ENCODE measurements at places on chromosomes 16 and 17.

DNA sequence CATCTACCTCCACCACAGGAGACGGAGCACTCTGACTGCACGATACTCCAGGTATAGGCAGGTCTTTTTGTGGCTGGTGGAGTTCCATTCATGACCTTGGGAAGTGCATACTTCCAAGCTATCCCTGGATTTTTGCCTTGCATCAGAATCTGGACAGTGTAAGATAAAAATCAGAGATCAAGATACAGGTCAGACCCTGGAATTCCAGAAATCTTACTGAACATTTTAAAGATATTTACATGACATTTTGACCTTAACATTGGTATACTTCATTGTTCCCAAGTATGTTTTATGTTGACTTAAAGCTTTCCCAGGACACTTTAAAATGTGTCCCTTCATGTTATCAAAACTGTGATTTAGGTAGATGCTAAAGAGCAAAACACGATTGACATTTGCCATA, 101.0 kb downstream of the SYCE1L start:
- H3K4me3 ChIP-seq, result no peak overlapping the region
- peaks cover 18% of the 10 kb centered on the region for H3K27me3 ChIP-seq
- no peak overlapping the region for H3K27ac ChIP-seq
- H3K4me1 ChIP-seq, result no peaks in the 10 kb centered on the region
- DNase-seq, result no peak

DNA sequence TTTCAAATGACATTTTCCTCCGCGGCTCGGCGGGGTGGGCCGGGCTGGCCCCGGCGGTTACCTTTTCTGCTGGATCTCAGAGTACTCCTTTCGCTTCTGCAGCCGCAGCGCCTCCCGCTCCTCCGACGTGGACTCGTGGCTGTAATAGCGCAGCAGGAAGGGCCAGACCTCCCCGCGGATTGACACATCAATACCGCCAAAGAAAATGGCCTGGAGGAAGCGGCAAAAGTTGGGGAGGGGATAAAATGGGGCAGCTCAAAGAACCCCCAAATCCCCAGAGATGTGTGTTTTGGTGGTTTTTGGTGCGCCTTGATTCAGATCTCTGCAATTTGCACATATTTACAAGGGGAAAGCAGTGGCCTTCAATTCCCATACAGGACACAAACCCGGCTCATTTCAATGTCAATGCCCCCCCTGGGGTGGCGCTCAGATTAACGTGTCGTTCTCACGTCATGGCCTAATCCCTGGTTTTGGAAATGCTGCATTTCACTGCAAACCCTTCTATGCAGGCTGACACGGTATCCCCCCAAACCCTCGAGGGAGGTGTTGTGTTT, 85.9 kb downstream of the TBC1D16 start:
- no peak overlapping the region for H3K27ac ChIP-seq
- no peaks in the 10 kb centered on the region for H3K4me1 ChIP-seq
- peak; percentile 5 for DNase-seq
- H3K27me3 ChIP-seq, result no peaks in the 10 kb centered on the region
- H3K4me3 ChIP-seq, result no peak overlapping the region

- H3K4me1 ChIP-seq, result peaks cover 48% of the 10 kb centered on the region
- H3K27me3 ChIP-seq, result no peaks in the 10 kb centered on the region
- no peaks in the 10 kb centered on the region for H3K36me3 ChIP-seq
- H3K27ac ChIP-seq, result peak overlapping the region; percentile 84
- H3K4me3 ChIP-seq, result peak overlapping the region; percentile 77
- peak; percentile 99 for DNase-seq
Observed at GRCh38 chr17:21275579-21276263, 8.8 kb upstream of the MAP2K3 start.

DNA sequence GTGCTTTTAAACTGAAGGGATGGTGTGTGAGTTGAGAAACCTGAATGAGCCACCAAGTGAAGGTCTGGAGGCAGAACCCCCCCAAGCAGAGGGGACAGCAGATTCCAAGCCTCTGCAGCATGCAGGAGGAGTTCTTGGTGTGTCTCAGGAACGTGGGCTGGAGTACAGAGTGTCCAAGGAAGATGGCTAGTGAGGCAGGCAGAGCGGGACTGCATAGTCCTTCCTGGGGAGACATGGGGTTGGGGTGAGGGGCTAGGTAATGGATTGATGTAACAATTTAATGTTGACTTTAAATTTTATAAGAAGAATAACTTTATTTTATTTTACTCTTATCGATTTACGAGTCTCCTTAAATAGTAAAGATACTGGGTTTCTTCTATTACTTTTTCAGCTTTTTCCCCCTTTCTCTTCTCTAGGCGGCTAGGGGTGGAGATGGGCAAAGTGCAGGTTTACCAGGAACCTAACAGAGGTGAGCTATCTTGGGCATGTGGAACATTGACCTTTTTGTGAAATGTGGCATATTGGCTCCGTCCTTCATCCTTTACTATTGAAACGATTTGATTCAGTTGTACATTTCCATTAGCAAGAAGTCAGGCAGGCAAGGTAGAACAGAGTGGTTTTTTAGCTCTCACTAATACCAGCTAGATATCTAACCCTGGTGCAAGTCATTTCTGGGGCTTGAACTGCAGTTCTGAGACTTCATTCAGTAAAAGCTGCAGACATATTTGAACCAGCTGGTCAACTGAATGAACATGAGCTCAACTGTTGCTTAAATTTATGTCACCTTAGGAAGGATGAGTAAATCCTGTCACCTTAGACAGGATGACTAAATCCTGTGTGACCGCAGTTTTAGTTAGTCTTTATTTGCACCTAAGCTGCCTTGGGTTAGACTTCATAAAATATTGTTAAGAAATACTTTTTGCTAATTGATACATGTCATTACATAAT, 9.2 kb downstream of the PRPSAP2 start:
- peak overlapping the region; percentile 45 for H3K27ac ChIP-seq
- H3K27me3 ChIP-seq, result no peaks in the 10 kb centered on the region
- H3K36me3 ChIP-seq, result peaks cover 59% of the 10 kb centered on the region
- peaks cover 22% of the 10 kb centered on the region for H3K4me1 ChIP-seq
- H3K4me3 ChIP-seq, result no peak overlapping the region

- H3K27me3 ChIP-seq, result no peaks in the 10 kb centered on the region
- H3K36me3 ChIP-seq, result no peaks in the 10 kb centered on the region
- H3K4me3 ChIP-seq, result no peak overlapping the region
- DNase-seq, result no peak
- H3K27ac ChIP-seq, result no peak overlapping the region
Observed at GRCh38 chr16:51049276-51049675, 101.8 kb downstream of the SALL1 start.

GRCh38 chr17:78272181-78272913, 40.9 kb downstream of the TMEM235 start:
- H3K4me3 ChIP-seq, result no peak overlapping the region
- H3K36me3 ChIP-seq, result no peaks in the 10 kb centered on the region
- H3K27me3 ChIP-seq, result no peaks in the 10 kb centered on the region
- peak overlapping the region; percentile 50 for H3K27ac ChIP-seq
- H3K4me1 ChIP-seq, result peaks cover 41% of the 10 kb centered on the region
- peak; percentile 68 for DNase-seq

DNA sequence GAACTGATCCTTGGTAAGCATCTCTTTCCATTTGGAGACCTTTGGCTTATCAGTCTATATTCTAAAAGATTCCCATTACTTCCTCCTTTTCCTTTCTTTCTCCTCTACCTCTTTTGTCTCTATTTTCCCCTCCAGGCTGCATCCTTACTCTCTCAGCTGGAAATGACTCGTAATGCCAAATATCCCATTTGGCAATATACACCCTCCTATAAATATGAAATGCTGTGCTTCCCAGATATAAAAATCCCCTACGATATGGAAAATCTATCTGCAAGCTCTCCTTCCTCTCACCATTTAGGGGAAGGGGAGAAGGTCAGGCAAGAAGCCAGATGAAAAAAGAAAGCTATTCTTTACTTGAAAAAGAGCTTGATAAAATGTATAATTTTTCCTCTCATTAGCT, 39.9 kb downstream of the XPO6 start:
- no peaks in the 10 kb centered on the region for H3K27me3 ChIP-seq
- DNase-seq, result no peak
- H3K36me3 ChIP-seq, result peaks cover 94% of the 10 kb centered on the region

- no peak overlapping the region for H3K27ac ChIP-seq
- H3K4me1 ChIP-seq, result peaks cover 39% of the 10 kb centered on the region
- H3K27me3 ChIP-seq, result no peaks in the 10 kb centered on the region
- peaks cover 11% of the 10 kb centered on the region for H3K36me3 ChIP-seq
- no peak overlapping the region for H3K4me3 ChIP-seq
Observed at GRCh38 chr17:57360266-57360665, 103.9 kb downstream of the MSI2 start.

DNA sequence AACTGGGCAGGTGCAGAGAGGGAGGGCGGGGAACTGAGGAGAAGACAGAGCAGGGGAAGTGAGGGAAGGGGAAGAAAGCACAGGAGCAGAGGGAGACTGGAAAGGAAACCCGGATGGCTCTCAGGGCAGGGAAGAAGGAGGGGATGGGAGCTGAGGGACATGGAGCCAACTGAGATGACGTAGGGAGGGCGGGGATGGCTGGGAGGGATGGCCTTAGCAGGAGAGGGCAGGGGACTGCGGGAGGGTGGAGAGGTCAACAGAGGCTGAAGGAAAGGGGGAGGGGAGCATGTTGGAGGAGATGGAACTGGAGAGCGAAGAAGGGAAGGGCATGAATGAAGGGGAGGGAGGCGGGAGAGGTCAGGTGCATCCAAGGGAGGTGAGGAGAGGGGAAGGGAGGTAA, 81.9 kb downstream of the KCNJ12 start:
- H3K4me1 ChIP-seq, result peaks cover 24% of the 10 kb centered on the region
- DNase-seq, result no peak
- H3K27ac ChIP-seq, result no peak overlapping the region
- no peak overlapping the region for H3K4me3 ChIP-seq

- no peak overlapping the region for H3K27ac ChIP-seq
- no peaks in the 10 kb centered on the region for H3K4me1 ChIP-seq
- DNase-seq, result no peak
- no peak overlapping the region for H3K4me3 ChIP-seq
- no peaks in the 10 kb centered on the region for H3K27me3 ChIP-seq
- H3K36me3 ChIP-seq, result no peaks in the 10 kb centered on the region
Observed at GRCh38 chr17:57914273-57915142, 40.7 kb downstream of the CUEDC1 start.

- no peak overlapping the region for H3K4me3 ChIP-seq
- no peaks in the 10 kb centered on the region for H3K4me1 ChIP-seq
- no peak overlapping the region for H3K27ac ChIP-seq
- no peaks in the 10 kb centered on the region for H3K36me3 ChIP-seq
- DNase-seq, result no peak
Observed at GRCh38 chr16:82672676-82673075, 45.9 kb downstream of the CDH13 start.

DNA sequence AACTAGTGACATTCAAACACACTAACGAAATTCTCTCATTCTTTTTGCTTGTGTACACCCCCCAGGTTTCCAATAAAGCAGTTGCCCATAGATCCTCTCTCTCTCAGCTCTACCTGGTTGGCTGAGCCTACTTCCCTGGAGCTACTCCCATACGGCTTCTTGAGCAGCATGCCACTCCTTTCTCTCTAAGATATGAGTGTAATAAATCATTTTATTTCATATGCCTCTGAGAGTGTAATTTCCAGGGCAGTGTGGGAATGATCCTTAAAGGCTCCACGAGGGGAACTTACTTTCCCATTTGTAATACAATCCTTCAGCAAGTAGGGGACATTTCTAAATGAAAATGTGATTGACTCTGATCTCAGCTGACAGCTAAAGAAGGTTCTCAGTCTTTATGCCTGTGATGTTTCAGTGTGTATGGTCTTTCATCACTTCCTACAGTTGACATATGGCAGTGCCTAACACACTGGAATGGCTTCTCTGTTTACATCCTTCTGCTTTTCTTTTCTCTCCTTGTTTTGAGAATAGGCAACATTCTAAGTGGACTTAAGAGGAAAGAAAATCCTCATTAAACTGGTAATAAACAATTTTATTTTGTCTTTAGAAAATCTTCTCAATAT, 1194.3 kb upstream of the CDH8 start:
- no peak overlapping the region for H3K4me3 ChIP-seq
- no peaks in the 10 kb centered on the region for H3K27me3 ChIP-seq
- H3K27ac ChIP-seq, result no peak overlapping the region
- no peaks in the 10 kb centered on the region for H3K36me3 ChIP-seq

- no peak overlapping the region for H3K4me3 ChIP-seq
- H3K4me1 ChIP-seq, result peaks cover 27% of the 10 kb centered on the region
Observed at GRCh38 chr16:3583303-3584038, 6.3 kb upstream of the NLRC3 start.

- H3K4me1 ChIP-seq, result peaks cover 20% of the 10 kb centered on the region
- H3K4me3 ChIP-seq, result no peak overlapping the region
- no peak for DNase-seq
- no peak overlapping the region for H3K27ac ChIP-seq
- H3K36me3 ChIP-seq, result no peaks in the 10 kb centered on the region
Observed at GRCh38 chr17:38591759-38592241, 14.0 kb downstream of the SRCIN1 start.

Data from activated T-cell treated with anti-CD3 and anti-CD28 coated beads, Interleukin-2, amount 50 U/mL, for 24 hours (primary cell).